ENCODE measurements at places on chromosomes 5 and 9.

DNA sequence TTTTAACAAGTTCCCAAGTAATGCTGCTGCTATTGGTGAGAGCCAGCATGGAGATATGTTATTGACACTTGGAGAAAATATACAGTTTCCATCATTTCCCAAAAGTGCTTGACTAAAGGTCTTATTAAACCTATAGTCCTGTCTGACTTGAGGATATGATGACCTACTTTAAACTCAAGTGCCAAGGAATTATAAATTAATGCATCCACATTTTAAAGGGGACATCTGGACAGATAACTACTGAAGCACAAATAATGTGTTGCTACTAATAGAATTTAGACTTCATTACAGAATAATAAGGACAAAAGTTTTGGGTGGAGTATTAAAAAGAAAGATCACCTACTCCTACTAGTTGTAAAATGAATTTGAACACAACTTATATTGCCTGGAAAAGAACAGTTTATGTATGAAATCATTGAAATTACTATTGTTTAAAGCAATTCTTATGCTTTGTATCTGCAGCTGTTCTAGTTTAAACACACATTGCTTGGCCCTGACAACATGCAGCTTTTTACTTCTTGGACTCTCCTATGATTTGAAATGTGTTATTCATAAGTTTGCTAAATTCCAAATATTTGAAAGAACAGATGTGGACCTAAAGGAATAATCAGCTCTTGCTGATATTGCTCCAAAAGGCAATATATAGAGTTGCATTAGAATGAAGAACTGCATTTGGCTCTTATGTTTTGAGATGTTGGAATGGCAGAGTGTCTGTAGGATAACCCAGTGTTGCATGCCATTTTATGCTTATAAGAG, 73.4 kb downstream of the SGCD start:
- DNase-seq: no peak

DNA sequence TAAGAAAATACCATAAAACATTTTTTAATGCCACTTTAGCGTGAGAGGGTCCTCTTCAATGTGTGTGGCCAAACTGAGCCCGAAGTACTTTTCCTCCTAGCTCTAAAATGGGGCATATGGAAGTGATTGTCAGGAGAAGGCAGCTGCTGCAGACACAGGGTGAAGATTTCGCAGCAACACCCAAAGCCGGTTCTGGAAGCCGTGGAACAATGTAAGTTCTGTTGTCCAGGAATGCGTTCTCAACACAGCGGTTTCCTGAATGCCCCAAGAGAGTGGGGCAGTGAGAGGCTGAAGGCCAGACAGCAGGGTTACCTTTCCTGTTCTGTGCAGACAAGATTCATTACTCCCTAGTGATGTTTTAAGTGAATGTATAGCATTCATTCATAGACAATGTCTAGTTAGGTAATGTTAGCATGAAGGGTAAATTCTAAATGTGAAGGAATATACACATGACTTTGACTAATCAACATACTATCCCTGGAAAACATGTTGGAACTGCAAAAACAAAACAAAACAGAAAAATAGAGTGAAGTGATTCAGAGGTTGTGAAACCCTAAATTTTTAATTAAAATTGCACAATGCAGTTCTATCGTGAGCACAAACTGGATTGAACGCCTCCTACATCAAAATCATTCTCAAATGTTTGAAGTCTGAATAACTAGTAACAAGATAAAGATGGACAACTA, 197.0 kb upstream of the SEMA6A start:
- DNase-seq: no peak

DNA sequence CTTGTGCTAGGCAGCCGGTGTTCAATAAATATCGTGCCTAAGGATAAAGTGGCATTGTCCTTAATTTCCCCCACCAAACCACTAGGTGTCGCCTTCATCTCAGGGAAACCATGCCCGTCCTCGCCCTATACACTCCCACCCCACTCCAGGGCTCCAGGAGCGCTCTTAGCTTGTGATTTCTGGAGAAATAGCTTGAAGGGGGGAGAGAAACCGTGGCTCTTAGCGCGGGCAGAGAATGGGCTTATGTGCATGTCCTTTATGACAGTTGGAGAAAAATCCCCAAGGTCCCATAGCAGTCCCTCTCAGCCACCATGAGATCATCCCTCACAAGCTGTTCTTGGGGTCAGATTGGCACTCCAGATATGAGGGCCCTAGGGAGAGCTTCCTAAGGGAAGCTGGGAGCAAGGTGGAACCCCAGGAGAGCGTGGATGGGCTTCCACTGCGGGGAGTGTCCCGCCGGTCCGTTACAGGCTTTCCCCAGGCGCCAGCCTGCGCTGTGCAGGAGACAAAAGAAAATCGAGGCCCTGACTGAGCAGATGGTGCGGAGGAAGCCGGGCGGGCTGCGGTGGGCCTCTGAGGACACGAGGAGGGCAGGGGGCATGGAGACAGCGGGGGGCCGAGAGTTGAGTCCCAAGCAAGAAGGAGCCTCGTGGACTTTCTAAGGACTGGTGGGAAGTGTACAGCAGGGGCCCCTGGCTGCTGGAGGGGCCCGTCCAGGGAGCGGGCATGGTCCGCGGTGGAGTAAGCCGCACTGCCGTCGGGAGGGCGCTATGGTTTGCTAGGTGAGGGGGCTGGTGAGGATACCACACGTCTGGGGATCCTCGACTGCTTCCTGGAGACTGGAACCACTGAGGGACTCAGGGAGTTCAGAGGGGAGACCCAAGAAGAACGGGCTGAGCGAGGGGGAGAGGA, 750 bp upstream of the NPR2 start:
- peak; percentile 78 for DNase-seq

DNA sequence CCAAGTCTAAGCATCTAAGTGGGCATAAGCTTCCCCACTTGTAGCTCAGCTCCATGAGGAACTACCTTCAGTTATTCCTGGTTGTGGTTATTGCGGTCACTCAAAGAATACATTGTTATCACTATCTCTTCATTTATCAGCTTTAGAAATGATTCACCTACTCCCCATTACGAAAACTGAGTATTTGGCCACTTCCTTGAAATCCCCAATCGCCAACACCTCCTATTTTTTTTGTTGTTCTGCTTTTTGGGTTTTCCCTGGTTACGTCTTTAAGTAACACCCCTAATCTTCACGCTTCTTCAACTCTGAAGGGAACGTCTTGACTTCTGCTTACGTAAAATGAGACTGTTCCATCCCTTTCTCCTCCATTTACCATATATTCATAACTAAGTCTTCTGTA, 20.7 kb downstream of the MAPK9 start:
- no peak for DNase-seq

Measured in CD4-positive, alpha-beta T cell treated with Interferon alpha-2 for 1 hour (primary cell).